Left ventricle myocardium superior (tissue), 1 donor: ENCODE measurements at places on chromosomes 13 and 19.
A peak's percentile ranks its signal among the peaks of the same experiment; 100 is the strongest.

- no peak for DNase-seq
These were observed 74.8 kb downstream of the ABCC4 start for GRCh38 chr13:95226476-95226875.

GRCh38 chr13:37645181-37645740 lies 46.7 kb upstream of the POSTN start:
- DNase-seq: no peak

DNA sequence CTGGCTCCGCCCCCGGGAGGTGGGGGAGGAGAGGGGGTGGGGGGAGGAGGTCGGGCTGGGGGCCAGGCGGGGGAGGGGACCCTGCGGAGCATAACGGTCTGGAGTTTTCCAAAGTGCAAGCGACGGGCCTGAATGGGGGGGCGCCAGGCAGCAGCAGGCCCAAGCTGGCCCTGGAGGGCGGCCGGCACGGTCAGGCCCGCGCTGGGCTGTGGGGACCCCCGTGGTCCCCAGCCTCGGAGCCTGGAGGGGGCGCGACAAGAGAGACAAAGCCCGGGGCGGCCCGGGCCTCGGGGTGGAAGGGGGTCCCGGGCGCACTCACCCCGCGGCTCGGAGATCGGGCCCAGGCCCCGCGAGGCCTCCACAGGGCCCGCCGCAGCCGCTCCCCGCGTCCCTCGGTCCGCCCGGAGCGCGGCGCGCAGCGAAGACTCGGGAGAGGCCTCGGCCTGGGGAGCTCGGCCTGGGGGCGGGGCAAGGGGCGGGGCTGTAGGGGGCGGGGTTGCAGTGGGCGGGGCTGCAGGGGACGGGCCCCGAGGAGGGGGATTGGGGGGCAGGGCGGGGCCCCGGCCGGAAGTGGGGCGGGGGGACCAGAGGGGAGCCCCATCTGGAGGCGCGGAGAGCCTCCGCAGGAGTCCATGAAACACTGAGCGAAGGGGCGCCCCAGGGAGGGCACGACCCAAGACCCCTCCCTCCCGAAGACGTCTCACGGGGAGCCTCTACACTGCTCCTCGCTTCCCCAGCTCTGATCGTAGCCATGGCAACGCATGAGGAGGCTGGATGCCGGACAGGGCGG lies 47.6 kb downstream of the PTPRS start:
- DNase-seq: peak; percentile 80

DNA sequence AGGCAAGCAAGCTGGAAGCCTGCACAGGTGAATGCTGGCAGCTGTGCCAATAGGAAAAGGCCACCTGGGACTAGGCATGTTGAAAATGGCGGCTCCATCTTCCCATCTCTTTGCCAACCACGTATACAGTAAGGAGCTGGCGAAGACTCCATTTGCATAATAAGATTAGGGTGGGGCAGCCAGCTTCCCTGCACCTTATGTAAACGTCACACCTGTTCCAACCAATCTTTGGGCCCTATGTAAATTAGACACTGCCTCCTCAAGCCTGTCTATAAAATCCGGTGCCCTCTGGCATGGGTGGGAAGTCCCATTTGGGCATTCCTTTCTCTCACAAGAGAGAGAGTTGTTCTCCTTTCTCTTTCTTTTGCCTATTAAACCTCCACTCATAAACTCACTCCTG lies 16.8 kb downstream of the ADGRE2 start:
- DNase-seq: no peak

- DNase-seq: no peak
These were observed 506.7 kb upstream of the GPC6 start for GRCh38 chr13:92719868-92720267.
